Posterior vena cava (tissue), 2 donors: ENCODE measurements at places on chromosomes 1 and 21. TPM values are rescaled to one million over a fixed set of nuclear protein-coding genes. Genes with fewer than 3 reads are reported as not detected.

DNA sequence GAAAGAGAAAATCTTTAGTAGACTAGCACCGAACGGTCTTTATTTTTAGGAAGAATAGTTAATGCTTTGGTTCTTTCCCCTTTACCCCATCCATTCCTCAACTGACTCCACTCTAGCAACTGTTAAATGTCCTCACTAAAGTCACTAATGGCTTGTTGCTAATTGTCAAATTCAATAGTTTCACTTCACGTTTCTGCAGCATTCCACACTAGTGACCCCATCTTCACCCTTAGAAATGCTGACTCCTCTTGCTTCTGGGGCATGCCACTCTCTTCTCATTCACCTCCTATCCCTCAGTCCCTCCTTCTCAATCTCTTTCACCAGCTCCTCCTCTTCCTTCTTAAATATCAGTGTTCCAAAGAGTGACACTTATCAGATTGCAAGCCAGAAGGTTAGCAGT lies 19.4 kb upstream of the CADM3 start:
- no peak for DNase-seq

- peak; percentile 68 for DNase-seq
Measured at GRCh38 chr1:156931211-156931952, 10.9 kb downstream of the LRRC71 start.

GRCh38 chr1:162396201-162396906 lies 14.8 kb downstream of the C1orf226 start:
- no peak for DNase-seq

- DNase-seq: no peak
Measured at GRCh38 chr1:21241771-21242581, 48.3 kb downstream of the ECE1 start.

- DNase-seq: no peak
Measured at GRCh38 chr1:150873521-150873920, 2.9 kb downstream of the ARNT start.

GRCh38 chr1:116321766-116322175 lies 51.3 kb upstream of the ATP1A1 start:
- DNase-seq: no peak

DNA sequence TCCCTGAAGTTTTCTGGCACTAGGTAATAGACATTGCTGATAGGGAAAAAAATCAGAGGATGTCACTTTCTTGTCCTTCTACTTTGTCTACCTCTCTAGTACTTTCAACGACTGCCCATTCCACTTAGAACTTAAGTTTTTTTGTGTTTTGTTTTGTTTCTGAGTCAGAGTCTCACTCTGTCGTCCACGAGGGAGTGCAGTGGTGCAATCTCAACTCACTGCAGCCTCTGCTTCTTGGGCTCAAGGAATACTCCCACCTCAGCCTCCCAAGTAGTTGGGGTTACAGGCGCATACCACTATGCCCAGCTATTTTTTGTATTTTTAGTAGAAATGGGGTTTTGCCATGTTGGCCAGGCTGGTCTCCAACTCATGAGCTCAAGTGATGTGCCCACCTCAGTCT lies 79.2 kb downstream of the SGIP1 start:
- DNase-seq: no peak

DNA sequence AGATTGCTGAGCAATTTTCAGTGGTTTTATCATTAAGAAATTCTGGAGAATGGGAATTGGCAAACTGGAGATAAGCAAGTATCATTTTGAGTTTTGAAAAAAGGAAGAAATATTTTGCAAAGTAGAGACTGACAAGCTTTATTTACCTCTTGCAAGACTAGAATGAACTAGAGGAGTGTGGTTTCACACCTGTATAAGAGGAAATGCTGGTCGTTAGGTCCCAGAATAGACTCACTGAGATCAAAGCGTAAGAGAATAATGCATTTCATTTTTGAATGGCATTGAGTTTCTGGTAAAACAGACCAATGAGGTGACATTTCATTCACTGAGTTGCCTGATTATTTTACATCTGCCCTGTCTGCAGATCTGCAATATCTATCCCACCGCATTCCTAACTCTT lies 308.1 kb downstream of the ADGRL2 start:
- no peak for DNase-seq

DNA sequence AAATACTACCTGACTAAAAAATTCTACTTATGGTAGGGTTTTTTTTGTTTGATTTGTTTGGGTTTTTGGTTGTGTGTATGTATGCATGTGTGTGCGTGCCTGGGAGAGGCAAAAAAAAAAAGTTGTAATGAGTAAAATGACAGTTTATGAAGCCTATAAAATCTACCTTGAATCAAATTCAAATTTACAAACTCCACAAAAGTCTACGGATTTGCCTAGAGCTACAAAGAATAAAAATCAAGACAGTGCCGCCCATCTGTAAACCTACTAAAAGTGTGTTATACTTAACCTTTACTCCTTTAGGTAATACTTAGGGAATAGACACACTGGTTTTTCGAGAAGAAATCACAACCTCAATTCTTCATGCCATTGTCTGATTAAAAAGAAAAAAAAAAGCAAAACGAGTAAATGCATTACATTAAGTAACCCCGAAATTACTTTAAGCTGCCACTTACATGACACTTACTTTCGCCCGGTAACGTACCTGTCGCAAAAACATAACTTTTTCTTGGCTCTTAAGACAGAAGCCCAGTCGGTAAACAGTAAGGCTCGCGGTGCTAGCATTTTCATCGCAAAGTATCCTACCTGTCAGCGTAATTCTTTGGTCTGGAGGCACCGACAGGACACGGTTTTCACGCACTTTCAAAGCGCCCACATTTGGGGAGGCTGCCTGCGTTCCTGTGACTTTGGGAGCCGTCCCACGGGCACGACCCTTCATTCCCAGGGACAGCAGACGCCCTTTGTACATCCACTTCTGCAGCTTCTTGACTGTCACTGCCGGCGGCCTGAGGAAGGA lies 951 bp downstream of the SYDE2 start:
- no peak for DNase-seq

GRCh38 chr1:31101147-31101502 lies 35.6 kb upstream of the PUM1 start:
- no peak for DNase-seq

DNA sequence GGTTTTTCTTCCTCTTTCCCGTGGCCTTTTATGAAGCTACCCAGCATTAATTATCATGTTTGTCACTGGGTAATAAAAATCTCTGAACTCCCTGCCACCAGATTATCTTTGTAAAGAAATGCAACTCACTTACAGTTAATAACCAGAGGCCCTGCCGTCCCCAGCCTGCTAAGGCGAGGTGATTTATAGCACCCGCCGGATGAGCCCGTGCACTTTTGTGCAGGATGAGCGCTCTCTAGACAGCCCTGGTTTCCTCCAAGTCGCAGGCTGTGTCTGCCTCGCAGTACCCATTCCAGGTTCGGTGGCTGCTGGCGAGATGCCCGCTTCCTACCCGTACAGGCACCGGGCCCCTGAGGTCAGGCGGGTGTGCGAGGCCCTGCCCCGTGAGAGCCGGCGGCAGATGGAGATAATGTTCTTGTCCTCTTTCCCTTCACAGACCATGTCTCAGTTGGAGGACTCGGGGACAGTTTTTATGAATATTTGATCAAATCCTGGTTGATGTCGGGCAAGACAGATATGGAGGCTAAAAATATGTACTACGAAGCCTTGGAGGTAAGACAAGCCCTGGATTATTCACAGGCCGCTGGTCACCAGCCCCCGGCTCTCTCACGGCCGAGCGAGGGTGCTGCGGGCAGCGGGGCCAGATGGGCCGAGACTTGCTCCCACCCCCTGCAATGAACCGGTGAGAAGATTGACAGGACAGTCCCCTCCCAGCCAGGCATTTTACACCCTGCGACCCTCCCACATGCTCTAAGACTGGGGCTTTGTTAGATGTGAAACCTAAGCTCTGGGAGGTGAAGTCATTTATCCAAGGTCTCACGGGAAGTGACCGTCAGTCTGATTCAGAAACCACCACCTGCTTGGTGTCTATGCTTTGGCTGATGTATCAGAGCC lies 28.5 kb upstream of the SELENON start:
- peak; percentile 87 for DNase-seq

- no peak for DNase-seq
Measured at GRCh38 chr1:212196355-212196754, 88.9 kb upstream of the PPP2R5A start.

GRCh38 chr1:56911098-56911938 lies 54.5 kb downstream of the C8B start:
- DNase-seq: no peak

DNA sequence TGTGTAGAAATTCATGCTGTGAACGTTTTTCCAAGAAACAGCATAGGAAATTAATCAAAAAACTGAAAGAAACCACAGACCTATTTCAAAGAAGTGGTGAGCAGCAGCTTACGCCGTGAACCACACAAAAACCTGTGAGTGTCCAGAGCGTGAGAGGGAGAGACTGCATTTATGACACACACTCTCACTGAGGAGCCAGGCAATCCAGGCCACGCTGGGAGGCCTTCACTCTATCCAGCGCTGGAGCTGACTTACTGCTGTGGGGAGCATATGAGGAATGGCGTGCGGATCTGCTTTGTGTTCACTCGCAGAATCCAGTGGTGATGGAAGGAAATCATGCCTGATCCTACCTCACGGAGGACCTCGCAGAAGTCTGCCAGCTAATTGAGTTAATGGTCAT lies 12.7 kb downstream of the ADAMTS1 start:
- DNase-seq: no peak

GRCh38 chr1:9302745-9303524 lies 10.2 kb downstream of the SPSB1 start:
- DNase-seq: peak; percentile 62

DNA sequence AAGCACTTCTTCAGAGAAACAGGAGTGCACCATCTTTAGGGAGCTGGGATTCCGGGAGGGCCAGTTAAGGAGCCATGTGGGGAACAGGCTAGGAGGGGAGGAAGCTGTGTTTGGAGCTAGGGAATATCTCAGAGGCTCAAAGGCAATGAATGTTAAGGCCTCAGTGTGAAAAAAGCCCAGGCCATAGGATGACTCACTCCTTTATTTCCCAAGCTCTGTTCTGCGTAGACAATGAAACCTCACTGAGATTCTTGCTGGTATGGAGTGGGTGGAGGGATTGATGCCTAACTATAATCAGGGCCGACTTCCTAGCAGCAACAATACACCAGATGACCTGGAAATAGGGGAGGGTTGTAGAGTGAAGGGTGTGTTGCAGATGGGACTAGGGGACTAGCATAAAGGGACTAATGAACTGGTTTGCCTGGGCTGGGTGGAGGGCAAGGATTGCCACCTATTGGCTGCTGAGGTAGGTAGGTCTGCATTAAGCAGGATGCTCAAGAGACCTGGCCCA lies 2.1 kb downstream of the GNAT2 start:
- no peak for DNase-seq

- DNase-seq: no peak
Measured at GRCh38 chr1:61539720-61540462, 185.1 kb downstream of the TM2D1 start.

- DNase-seq: no peak
Measured at GRCh38 chr1:224534731-224535130, 81.4 kb upstream of the CNIH3 start.

GRCh38 chr1:1784933-1785332 lies 6.7 kb upstream of the NADK start:
- no peak for DNase-seq

GRCh38 chr21:31576428-31576827 lies 83.1 kb upstream of the SOD1 start:
- no peak for DNase-seq

- DNase-seq: no peak
Measured at GRCh38 chr1:209875515-209875914, 47.7 kb downstream of the UTP25 start.

DNA sequence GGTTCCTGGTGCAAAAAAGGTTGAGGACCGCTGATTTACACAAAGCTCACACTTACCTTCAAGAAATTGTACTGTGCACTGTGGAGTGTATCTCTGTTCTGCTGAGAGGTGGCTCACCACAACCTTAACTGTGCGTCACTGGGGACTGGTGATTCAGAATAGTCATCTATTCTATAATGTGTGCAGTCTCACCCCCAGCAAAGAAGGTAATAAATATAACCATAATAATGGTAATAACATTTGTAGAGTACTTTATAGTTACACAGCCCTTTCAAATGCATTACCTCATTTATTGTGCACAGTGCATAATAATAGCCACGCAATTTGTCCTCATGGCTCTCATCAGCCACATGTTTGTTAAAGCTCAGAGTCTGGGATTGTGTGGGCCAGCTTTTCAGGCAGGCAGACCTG lies 59.4 kb upstream of the DUSP10 start:
- no peak for DNase-seq

DNA sequence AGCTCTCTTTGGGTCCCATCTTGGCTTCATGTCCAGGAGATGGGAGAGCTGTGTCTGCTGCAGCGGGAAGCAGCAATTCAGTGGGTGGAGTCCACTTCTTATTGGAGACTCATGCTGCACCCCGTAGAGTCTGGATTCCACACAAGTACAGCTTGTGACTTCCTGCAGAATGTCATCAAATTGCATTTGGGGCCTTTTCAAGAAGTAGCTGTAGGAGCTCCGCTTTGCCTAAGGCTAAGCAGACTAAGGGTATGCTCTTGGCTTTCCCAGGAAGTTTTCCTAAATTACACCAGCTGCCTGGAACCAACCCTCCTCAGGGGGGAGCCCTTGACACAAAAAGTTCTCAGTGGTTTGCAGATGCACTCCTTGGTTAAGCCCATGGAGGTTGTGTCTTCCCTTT lies 5.7 kb upstream of the MOB3C start:
- no peak for DNase-seq

DNA sequence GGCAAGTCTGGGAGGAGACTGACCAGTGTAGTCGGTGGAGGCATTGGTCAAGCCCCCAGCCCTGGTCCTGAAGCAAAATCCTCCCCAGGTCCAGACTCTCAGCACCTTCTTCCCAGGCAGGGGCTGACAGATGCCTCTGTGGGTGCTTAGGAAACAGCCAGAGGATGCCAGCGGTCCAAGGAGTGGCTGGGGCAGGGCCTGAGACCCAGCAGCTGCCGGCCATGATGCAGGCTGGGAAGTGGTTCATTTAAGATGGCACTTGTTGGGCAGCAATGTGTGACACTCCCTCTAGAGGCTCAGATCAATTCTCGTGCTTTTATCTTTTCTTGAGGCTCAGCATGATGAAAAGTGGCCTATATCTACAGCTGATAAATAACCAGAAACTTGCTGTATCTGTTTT lies 165.0 kb upstream of the VAMP3 start:
- DNase-seq: no peak

The OR2T27 gene
- total RNA-seq: not detected

The AKR7A3 gene
- 0.69 TPM for total RNA-seq

The KANK4 gene
- 0.19 TPM for total RNA-seq

The GPR52 gene
- total RNA-seq: 2.6 TPM

The APOBEC4 gene
- total RNA-seq: not detected

The LCE2D gene
- not detected for total RNA-seq

The LRRN2 gene
- total RNA-seq: 13.6 TPM

The HMGCS2 gene
- not detected for total RNA-seq

The AJAP1 gene
- total RNA-seq: 0.32 TPM

The ARHGEF16 gene
- total RNA-seq: 0.29 TPM

The KRTAP21-2 gene
- total RNA-seq: not detected

The KCNT2 gene
- 13.3 TPM for total RNA-seq

The CADM3 gene
- 45.0 TPM for total RNA-seq

The C1orf94 gene
- total RNA-seq: not detected

The TCHH gene
- 0.14 TPM for total RNA-seq

The CLCNKA gene
- total RNA-seq: 0.51 TPM

The RAP1GAP gene
- total RNA-seq: 1.2 TPM

The IL19 gene
- total RNA-seq: not detected

The RORC gene
- total RNA-seq: not detected

The LGR6 gene
- total RNA-seq: 0.43 TPM
